ENCODE measurements at places on chromosomes 3 and 15.

DNA sequence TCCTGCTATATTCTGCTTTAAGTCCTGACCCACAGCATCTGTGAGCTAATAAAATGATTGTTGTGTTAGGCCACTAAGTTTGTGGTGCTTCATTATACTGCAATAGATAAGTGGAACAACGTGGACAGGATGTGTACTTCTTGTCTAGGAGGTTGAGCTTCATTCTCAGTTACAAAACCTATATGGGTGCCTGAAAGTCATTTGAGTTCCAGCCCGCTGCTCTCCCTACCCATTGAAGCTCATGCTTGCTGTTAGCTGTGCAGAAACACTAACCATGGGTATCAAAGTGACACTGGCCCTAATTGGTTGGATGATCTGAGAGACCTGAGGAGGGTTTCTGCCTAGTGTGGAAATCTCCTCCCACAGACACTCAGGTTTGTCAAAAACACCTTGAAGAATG is 357.2 kb downstream of the PDCD6IP start:
- H3K4me1 ChIP-seq: no peaks in the 10 kb centered on the region
- DNase-seq: no peak
- H3K27ac ChIP-seq: no peak overlapping the region
- no peaks in the 10 kb centered on the region for H3K36me3 ChIP-seq
- no peaks in the 10 kb centered on the region for H3K27me3 ChIP-seq
- H3K4me3 ChIP-seq: no peak overlapping the region

- no peaks in the 10 kb centered on the region for H3K27me3 ChIP-seq
- H3K4me1 ChIP-seq: peaks cover 12% of the 10 kb centered on the region
- no peak overlapping the region for H3K27ac ChIP-seq
- H3K4me3 ChIP-seq: no peak overlapping the region
- no peaks in the 10 kb centered on the region for H3K36me3 ChIP-seq
- no peak for DNase-seq
Observed at GRCh38 chr15:75723171-75723846, 10.7 kb upstream of the CSPG4 start.

DNA sequence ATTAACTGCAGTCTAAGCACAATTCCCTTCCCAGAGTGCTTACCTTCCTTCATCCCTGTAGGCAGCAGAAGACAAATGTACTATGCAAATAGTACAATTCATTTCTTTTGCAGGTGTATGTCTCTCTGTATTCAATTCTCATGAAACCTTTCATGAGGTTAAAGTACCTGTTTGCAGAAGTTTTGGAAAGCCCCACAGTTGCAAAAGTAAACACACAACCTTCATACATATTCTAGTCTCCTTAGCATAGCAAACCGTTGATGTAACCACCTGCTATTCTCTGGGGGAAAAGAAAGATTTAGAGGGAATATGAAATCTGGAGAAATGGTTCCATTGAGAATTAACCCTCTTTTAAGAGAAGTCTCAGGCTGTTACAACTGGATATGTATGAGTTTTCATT is 200.3 kb upstream of the SUCLG2 start:
- H3K27ac ChIP-seq: no peak overlapping the region
- peaks cover 7% of the 10 kb centered on the region for H3K4me1 ChIP-seq
- DNase-seq: no peak
- no peaks in the 10 kb centered on the region for H3K27me3 ChIP-seq

DNA sequence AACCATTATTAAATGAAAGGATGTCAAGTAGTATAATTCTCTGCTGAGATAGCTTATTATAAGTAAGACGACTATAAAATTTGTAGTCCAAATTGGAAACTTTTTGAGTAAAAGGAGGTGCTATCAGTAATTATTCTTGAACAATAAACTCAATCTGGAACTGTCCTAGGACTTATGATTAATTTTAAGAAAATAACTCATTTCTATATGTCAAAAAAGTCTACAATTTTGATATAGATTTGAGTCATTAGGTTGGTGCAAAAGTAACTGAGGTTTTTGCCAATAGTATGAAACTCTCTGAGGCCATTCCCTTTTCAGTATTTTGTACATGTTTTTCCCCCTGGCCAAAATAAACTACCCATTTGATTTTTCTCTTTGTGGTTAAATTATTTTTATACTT is 41.0 kb downstream of the LEKR1 start:
- H3K36me3 ChIP-seq: no peaks in the 10 kb centered on the region
- no peak overlapping the region for H3K4me3 ChIP-seq
- no peaks in the 10 kb centered on the region for H3K4me1 ChIP-seq

DNA sequence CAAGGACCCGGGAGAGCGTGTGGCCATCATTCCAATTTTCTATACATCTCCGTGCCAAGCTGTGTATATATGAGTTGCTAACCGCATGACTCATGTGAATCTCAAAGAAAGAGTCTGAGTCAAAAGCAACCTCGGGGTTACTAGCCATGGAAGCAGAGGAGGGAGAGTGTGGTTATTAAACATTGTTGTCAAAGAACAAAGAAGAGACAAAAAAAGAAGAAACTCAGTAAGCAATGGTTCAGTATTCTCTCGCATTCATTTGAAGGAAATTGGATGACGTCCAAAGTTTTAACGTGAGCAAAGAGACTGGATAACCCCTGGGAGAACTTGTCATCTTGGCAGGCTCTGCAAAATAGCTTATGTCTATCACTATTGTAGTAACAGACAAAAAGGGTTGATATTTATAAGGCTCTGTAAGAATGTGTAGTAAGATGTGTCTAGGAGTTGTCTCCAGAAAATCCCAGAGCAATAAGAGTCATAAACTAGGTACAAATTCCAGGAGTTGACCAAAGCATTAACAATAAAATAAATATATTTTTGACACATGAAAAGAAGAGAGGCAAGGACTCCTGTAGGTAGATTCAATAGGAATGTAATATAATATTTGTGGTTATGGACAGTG is 52.8 kb upstream of the GRM7 start:
- H3K27ac ChIP-seq: no peak overlapping the region
- no peak for DNase-seq
- H3K36me3 ChIP-seq: no peaks in the 10 kb centered on the region
- no peaks in the 10 kb centered on the region for H3K4me1 ChIP-seq
- no peaks in the 10 kb centered on the region for H3K27me3 ChIP-seq
- H3K4me3 ChIP-seq: no peak overlapping the region

DNA sequence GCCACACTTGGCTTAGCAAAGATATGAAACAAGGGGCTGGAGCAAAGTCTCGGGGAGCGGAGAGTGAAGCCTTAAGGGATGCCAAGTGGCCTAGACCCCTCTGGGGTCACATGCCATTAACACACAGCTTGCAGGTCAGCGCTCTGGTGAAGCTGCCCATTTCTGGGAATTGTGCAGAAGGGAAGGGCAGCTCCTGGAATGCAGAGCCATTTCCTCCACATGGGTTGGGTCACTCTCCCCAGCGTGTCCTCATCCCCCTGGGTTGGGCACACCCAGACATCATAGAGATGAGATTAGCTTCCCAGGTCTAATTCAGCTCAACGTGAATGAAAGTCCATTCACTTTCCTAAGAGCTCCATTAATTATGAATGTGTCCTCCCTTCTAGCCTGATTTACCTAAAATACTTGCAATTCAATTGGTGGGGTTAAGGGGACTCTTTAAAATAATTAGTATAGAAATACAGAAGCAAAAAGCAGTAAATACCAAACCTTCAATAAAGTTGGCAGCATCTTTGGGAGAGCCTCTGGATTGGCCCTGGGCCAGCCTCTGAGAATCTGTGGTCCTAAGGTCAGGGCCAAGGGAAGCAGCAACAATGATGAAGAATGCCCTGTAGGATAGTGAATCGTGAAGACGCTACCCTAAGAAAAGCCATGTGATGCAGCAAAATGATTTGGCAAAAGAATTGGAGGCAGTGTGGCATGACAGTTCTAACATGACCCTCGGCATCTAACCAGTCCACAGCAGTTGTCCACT is 17.8 kb downstream of the MRAS start:
- H3K27ac ChIP-seq: no peak overlapping the region
- no peaks in the 10 kb centered on the region for H3K4me1 ChIP-seq
- H3K4me3 ChIP-seq: no peak overlapping the region

GRCh38 chr3:54305409-54306099 is 183.2 kb downstream of the CACNA2D3 start:
- no peak overlapping the region for H3K27ac ChIP-seq
- no peak for DNase-seq
- no peaks in the 10 kb centered on the region for H3K36me3 ChIP-seq
- peaks cover 11% of the 10 kb centered on the region for H3K4me1 ChIP-seq
- no peaks in the 10 kb centered on the region for H3K27me3 ChIP-seq

- peaks cover 39% of the 10 kb centered on the region for H3K4me1 ChIP-seq
- H3K27me3 ChIP-seq: no peaks in the 10 kb centered on the region
- H3K27ac ChIP-seq: peak overlapping the region; percentile 81
- DNase-seq: peak; percentile 92
- no peak overlapping the region for H3K4me3 ChIP-seq
- H3K36me3 ChIP-seq: no peaks in the 10 kb centered on the region
Observed at GRCh38 chr3:141237701-141238521, 6.3 kb downstream of the PXYLP1 start.

DNA sequence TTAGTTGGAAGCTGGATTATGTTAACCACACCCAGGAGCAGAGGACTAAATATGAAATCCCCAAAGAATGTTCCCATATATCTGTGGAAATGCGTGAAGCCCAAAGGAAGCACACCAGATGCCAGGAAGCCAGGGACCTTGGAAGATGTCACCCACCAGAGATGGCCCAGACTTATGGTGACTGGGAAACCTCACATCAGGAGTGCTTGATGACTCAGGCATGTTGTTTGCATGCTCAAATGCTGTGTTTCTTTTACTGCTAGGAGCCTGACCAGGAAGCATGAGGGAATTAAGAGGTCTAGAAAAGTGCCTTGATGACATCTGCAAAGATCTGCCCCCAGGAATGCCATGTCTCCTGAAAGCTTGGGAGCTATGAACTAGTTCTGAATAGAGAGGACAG is 109.0 kb upstream of the SLC2A2 start:
- DNase-seq: no peak
- H3K36me3 ChIP-seq: no peaks in the 10 kb centered on the region
- H3K27ac ChIP-seq: no peak overlapping the region
- no peak overlapping the region for H3K4me3 ChIP-seq
- no peaks in the 10 kb centered on the region for H3K27me3 ChIP-seq

- peaks cover 22% of the 10 kb centered on the region for H3K4me1 ChIP-seq
- no peaks in the 10 kb centered on the region for H3K27me3 ChIP-seq
- peaks cover 48% of the 10 kb centered on the region for H3K36me3 ChIP-seq
- H3K27ac ChIP-seq: no peak overlapping the region
Observed at GRCh38 chr3:9746330-9746729, 3.4 kb upstream of the OGG1 start.

GRCh38 chr15:53209396-53210042 is 419.4 kb upstream of the ONECUT1 start:
- H3K27me3 ChIP-seq: no peaks in the 10 kb centered on the region
- H3K4me1 ChIP-seq: no peaks in the 10 kb centered on the region
- no peak for DNase-seq
- no peak overlapping the region for H3K27ac ChIP-seq
- H3K4me3 ChIP-seq: no peak overlapping the region

DNA sequence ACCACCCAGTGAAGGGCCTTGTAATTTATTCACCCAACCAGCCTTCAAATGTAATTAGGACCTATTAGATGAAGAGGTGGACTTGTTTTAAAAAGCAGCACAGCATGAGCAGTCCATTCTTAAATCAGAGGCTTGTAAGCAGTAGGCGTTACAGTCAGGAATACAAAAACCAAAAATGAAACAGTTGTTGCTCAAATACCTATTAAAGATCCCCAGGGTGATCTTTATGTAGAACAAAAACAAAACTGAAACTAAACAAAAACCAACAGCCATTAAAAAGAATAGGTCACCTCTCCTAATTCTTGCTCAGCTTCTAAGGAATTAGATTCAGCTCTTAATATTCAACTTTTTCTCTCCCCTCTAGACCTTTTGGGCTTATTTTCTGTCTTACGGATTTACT is 104.9 kb upstream of the ST8SIA2 start:
- H3K4me3 ChIP-seq: no peak overlapping the region
- H3K36me3 ChIP-seq: no peaks in the 10 kb centered on the region
- peaks cover 4% of the 10 kb centered on the region for H3K4me1 ChIP-seq

DNA sequence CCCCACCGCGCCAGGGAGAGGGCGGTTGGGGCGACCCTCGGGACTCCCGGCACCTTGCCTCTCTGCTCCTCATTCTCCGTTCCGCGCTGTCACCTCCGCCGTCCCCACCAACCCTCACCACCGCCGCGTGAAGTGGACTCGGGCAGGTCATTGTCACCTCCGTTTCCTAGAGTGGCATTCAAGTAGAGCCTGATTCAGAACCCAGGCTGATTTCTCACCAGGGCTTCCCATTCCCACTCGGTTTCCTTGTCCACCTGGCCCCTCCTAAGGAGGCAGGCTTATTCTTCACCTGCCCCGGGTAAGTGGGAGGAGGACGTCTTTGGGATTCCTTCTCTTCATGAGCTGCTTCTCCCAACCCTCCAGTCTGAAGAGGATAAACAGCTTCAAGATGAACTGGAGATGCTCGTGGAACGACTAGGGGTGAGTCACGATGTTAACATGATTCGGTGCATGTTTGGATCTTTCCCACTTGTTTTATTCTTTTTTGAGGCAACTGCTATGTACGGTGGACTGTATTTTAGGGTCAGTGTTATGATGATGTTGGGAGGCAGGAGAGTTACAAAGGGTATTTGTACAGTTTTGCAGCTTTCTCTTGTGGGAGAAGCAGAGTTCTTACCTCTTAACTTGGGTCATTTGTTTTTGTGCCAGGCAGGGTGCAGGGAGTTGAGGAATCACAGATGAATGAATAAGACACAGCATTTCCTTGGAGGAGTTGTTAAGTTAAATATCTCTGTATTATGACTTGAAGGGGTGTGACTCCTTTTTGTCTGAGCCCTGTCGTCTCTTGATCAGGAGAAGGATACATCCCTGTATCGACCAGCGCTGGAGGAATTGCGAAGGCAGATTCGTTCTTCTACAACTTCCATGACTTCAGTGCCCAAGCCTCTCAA is 692 bp downstream of the PSMD2 start:
- H3K4me1 ChIP-seq: peaks cover 29% of the 10 kb centered on the region
- H3K27ac ChIP-seq: peak overlapping the region; percentile 35
- peak overlapping the region; percentile 85 for H3K4me3 ChIP-seq

DNA sequence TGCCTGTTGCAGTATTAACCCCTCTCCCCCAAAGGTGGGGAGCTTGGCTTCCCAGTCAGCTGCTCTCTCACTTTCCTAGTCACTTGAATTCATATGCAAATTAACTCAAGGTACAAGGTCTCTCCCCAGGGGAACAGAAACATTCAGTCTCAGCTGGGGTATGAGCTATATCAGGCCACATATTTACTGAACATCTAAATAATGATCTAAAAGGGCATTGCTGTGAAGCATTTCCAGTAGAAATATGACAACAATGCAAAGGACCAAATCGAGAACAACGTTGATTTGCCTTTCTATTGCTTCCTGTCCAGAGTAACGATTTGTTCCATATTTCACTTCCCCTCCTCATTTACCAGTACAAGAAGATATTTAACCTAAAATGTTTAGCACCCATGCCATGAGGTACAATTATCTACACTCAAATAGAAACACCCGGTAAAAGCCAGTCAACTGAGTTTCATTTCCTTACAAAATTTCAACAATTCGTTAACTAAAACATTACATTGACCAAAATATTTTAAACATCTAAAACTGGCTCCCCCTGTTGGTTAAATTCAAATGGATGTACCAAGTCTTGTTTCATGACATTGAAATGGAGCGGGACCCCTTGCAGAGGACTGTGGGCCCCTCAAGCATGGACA is 36.5 kb upstream of the KLHL6 start:
- H3K4me3 ChIP-seq: no peak overlapping the region
- DNase-seq: no peak
- no peaks in the 10 kb centered on the region for H3K4me1 ChIP-seq
- H3K36me3 ChIP-seq: no peaks in the 10 kb centered on the region
- H3K27me3 ChIP-seq: no peaks in the 10 kb centered on the region

- no peak overlapping the region for H3K4me3 ChIP-seq
- peaks cover 24% of the 10 kb centered on the region for H3K4me1 ChIP-seq
- DNase-seq: no peak
Observed at GRCh38 chr3:182716114-182716688, 77.1 kb upstream of the ATP11B start.

GRCh38 chr3:44339181-44340057 is 853 bp downstream of the TCAIM start:
- no peak for DNase-seq
- peak overlapping the region; percentile 58 for H3K4me3 ChIP-seq
- no peaks in the 10 kb centered on the region for H3K27me3 ChIP-seq
- H3K27ac ChIP-seq: peak overlapping the region; percentile 100
